Breast epithelium (tissue), 4 donors: ENCODE measurements at places on chromosomes 6 and 20. TPM values are rescaled to one million over a fixed set of nuclear protein-coding genes. Genes with fewer than 3 reads are reported as not detected.

- peaks cover 3% of the 10 kb centered on the region for H3K4me1 ChIP-seq
- H3K36me3 ChIP-seq, result no peaks in the 10 kb centered on the region
- DNase-seq, result peak; percentile 37
- no peaks in the 10 kb centered on the region for H3K27me3 ChIP-seq
- H3K27ac ChIP-seq, result peak overlapping the region; percentile 70
Measured at GRCh38 chr6:43669050-43669921, 18.3 kb downstream of the MRPS18A start.

The BPIFA1 gene
- not detected for total RNA-seq

DNA sequence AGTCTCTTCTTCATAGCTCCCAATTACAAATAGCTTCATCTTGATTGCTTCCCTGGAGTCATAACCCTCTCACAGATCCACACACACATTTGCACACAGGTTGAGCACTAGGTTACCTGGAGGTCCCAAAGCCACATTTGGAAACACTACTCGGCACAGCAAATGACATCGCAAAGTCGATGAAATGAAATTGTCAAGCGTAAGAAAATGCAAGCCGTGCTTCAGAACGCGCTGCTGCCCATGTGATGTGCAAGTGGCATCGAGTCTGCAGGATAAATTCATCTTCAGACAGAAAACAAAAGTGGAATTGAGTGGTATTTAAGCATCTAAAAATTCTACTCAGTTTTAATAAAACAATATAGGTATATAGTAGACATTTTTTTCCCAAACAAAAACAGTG lies 298.0 kb downstream of the TFAP2C start:
- H3K27ac ChIP-seq, result no peak overlapping the region
- no peak overlapping the region for H3K4me3 ChIP-seq
- DNase-seq, result no peak
- no peaks in the 10 kb centered on the region for H3K4me1 ChIP-seq

GRCh38 chr6:41560431-41561192 lies 14.4 kb downstream of the FOXP4 start:
- no peaks in the 10 kb centered on the region for H3K4me1 ChIP-seq
- peak overlapping the region; percentile 46 for H3K4me3 ChIP-seq
- H3K27me3 ChIP-seq, result no peaks in the 10 kb centered on the region
- no peak for DNase-seq
- H3K36me3 ChIP-seq, result no peaks in the 10 kb centered on the region

DNA sequence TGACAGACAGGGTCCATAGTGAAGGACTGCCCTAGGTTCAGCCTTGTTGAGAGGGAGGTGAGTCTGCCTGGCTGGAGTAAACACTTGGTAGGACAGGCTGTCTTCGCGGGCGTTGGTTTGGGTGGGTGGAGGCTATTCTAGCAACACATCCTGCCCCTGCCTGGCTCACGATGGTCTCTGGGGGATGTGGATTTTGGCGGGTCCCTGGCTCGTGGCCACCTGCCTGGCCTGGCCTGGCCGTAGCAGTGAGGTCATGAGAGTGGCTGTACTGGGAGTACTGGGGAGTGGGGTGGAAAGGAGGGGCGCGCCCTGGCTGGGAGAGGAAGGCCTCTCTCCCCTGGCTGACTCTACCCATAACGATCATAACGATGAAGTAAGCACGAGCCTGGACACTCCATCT lies 30.2 kb upstream of the MRPS18A start:
- H3K36me3 ChIP-seq, result no peaks in the 10 kb centered on the region
- H3K27ac ChIP-seq, result peak overlapping the region; percentile 36
- no peak overlapping the region for H3K4me3 ChIP-seq

DNA sequence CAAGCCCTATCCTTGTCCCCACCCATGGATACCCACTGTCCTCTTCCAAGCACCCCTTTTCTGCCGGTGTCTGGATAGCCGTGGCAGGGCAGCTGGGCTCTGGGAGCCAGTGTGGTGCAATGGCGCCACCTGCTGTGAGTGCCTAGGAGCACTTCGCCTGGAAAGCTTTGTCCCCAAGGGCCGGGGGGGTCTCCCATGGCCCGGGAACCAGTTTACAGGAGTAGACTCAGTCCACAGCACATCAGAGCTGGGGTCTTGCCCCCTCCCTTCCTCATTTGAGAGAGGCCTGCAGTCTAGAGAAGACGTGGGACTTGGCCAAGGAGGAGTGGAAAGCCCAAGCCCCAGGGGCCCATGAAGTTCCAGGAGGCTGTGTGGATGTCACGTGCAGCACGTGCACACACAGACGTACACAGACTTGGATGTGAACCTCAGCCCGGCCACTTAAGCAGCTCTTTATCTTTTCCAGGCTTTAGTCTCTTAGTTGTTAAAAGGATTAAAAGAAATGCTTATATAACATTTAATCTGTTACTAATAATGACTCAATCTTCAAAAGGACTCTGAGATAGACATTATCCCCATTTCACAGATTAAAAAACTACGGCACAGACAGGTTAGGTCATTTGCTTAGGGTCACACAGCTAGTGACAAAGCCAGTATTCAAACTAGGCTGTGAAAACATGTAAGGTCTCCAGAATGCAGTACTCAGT lies 40.9 kb upstream of the CDH22 start:
- H3K27ac ChIP-seq, result peak overlapping the region; percentile 32
- no peaks in the 10 kb centered on the region for H3K4me1 ChIP-seq
- no peak for DNase-seq
- H3K27me3 ChIP-seq, result no peaks in the 10 kb centered on the region
- no peak overlapping the region for H3K4me3 ChIP-seq

GRCh38 chr6:22598339-22598738 lies 29.0 kb downstream of the HDGFL1 start:
- H3K27me3 ChIP-seq, result no peaks in the 10 kb centered on the region
- no peak overlapping the region for H3K4me3 ChIP-seq
- no peaks in the 10 kb centered on the region for H3K36me3 ChIP-seq
- no peak for DNase-seq

- no peak overlapping the region for H3K4me3 ChIP-seq
- DNase-seq, result no peak
- no peaks in the 10 kb centered on the region for H3K36me3 ChIP-seq
- H3K27ac ChIP-seq, result no peak overlapping the region
- no peaks in the 10 kb centered on the region for H3K4me1 ChIP-seq
- H3K27me3 ChIP-seq, result no peaks in the 10 kb centered on the region
Measured at GRCh38 chr6:111522393-111523020, 39.5 kb upstream of the REV3L start.

DNA sequence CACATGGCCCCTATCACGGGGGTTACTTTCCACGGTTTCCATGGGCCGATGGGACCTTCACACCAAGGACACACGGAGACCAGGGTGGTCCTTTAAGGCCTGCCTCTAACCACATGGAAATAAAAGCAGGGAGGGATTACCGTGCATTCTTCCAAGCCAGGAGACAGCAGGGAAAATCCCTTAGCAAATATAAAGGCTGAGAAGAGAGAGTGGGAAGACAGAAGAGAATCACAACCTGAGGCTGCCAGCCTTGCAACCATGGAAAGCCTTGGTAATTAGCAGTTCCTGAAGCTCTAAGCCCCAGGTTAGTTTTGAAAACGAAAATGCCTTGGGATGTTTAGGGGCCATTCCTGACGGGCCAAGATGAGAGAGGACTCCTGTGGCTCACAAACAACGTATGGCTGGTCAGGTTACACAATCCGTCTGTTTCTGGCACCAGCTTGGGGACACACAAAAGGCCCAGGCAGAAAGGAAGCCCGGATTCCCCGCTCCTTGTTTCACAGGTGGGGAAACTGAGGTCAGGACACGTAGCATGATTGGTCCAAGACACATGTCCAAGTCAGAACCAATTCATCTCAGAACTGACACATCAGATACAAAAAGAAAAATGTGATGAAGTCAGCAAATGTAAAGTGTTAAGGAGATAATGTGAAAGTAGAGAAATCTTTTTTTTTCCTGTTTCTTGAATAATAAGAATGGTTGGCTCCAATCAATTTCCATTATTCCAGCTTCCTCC lies 2.8 kb downstream of the PREX1 start:
- no peaks in the 10 kb centered on the region for H3K4me1 ChIP-seq
- no peak for DNase-seq
- H3K36me3 ChIP-seq, result no peaks in the 10 kb centered on the region
- peak overlapping the region; percentile 87 for H3K4me3 ChIP-seq
- peak overlapping the region; percentile 26 for H3K27ac ChIP-seq
- H3K27me3 ChIP-seq, result no peaks in the 10 kb centered on the region

DNA sequence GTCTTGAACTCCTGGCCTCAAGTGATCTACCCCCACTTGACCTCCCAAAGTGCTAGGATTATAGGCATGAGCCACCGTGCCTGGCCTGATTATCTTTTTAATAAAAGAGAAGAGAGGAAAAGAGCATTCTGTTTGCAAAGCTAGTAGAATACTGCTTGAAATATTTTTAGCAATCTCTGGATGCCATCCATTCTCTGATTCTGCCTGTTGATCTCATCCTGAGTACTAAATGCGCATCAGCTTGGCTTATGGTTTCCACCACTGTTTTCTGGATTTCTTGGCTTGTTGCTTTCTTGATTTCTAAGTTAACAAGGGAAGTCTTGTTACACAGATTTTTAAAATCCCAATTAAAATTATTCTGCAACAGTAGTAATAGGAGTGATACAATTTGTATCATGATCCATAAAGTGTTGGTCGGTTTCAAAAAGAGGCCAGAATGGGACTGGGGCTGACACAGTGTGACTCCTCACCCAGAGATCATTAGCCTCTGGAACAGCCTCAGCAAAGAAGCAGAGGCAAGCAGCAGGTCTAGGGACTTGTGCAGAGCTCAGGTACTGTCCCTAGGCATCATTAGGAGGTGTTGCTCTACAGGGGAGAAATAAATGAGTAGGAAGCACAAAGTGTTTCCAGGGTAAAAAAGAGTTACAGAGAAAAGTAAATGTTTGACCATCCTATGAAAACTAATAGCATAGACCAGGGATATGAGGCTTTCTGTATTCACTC lies 17.8 kb upstream of the SLC16A10 start:
- no peaks in the 10 kb centered on the region for H3K36me3 ChIP-seq
- H3K27me3 ChIP-seq, result no peaks in the 10 kb centered on the region
- no peak overlapping the region for H3K4me3 ChIP-seq
- DNase-seq, result no peak
- H3K27ac ChIP-seq, result no peak overlapping the region

- no peaks in the 10 kb centered on the region for H3K36me3 ChIP-seq
- peaks cover 3% of the 10 kb centered on the region for H3K4me1 ChIP-seq
- H3K27me3 ChIP-seq, result no peaks in the 10 kb centered on the region
Measured at GRCh38 chr20:60787276-60787675, 464.8 kb upstream of the CDH4 start.

GRCh38 chr6:106247733-106248132 lies 77.8 kb downstream of the ATG5 start:
- H3K27me3 ChIP-seq, result no peaks in the 10 kb centered on the region
- H3K4me1 ChIP-seq, result no peaks in the 10 kb centered on the region
- no peak for DNase-seq
- H3K27ac ChIP-seq, result no peak overlapping the region

DNA sequence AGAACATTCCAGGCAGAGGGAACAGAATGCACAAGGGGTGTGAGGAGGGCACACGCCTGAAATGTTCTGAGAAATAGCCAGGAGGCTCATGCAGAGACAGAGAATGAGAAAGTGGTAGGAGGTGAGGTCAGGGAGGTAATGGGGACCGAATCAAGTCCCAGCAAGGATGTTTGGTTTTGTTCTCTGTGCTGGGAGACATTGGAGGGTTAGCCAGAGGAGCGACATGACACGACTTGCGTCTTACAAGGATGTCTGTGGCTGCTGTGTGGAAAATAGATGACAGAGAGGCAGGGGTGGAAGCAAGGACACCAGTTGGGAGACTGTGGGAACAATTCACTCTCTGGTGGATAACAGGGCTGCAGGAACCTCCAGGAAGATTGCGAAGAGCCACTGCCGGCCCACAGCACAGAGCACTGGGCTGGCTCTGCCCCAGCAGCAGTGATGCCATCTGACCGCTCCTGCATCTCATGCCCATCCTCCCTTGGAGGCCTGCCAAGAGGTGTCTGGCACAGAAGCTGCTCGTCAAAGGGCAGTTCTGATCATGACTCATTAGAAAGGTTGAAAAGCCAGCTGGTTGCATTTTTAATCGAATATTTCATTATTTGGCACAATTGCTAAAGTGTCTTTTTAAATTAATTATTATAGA lies 57.7 kb upstream of the CD83 start:
- DNase-seq, result peak; percentile 53
- H3K36me3 ChIP-seq, result no peaks in the 10 kb centered on the region
- H3K27ac ChIP-seq, result no peak overlapping the region
- H3K4me3 ChIP-seq, result no peak overlapping the region
- H3K4me1 ChIP-seq, result no peaks in the 10 kb centered on the region
- no peaks in the 10 kb centered on the region for H3K27me3 ChIP-seq

DNA sequence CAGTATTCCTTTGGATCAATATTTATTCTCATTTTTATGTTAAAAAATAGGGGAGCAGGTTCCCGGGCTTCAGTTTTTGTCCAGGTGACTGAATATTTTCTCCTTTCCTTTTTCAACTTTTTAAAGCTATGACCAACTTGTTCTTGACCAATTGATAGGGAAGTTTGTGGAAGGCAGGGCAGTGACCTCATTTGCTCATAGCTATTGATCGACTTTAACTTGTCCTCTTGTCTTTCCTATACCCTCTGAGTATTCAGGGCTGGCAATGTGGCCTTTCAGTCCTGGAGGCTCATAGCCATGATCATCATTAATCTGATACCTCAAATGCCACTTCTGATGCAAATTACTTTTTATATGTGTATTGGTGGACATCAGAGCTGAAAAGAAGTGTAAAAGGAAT lies 448.8 kb downstream of the KIF16B start:
- no peak overlapping the region for H3K27ac ChIP-seq
- H3K36me3 ChIP-seq, result no peaks in the 10 kb centered on the region
- no peak for DNase-seq
- H3K4me3 ChIP-seq, result no peak overlapping the region

DNA sequence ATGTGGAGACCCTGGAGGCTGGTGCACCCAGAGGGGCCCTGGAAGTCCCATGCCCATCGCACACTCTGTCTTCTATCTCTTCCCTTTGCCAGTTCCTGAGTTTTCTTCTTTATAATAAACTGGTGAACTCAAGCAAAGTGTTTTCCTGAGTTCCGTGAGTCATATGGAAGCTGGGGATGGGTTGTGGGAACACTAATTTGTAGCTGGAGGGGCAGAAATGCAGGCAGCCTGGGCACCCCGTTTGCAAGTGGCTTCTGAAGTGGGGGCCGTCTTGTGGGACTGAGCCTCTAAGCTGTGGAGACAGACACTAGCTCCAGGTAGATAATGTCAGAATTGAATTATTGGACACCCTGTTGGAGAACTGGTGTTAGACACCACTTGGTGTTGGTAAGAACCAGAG lies 3.2 kb upstream of the PPP1R3G start:
- no peak for DNase-seq
- H3K36me3 ChIP-seq, result no peaks in the 10 kb centered on the region
- no peak overlapping the region for H3K4me3 ChIP-seq
- H3K27ac ChIP-seq, result no peak overlapping the region
- no peaks in the 10 kb centered on the region for H3K4me1 ChIP-seq

- H3K4me1 ChIP-seq, result no peaks in the 10 kb centered on the region
- H3K27ac ChIP-seq, result no peak overlapping the region
- no peaks in the 10 kb centered on the region for H3K27me3 ChIP-seq
- H3K4me3 ChIP-seq, result no peak overlapping the region
- H3K36me3 ChIP-seq, result no peaks in the 10 kb centered on the region
- DNase-seq, result no peak
Measured at GRCh38 chr6:40160826-40161225, 226.6 kb upstream of the MOCS1 start.
